Left lung (tissue), 14 donors: ENCODE measurements at places on chromosomes 13 and 19.

DNA sequence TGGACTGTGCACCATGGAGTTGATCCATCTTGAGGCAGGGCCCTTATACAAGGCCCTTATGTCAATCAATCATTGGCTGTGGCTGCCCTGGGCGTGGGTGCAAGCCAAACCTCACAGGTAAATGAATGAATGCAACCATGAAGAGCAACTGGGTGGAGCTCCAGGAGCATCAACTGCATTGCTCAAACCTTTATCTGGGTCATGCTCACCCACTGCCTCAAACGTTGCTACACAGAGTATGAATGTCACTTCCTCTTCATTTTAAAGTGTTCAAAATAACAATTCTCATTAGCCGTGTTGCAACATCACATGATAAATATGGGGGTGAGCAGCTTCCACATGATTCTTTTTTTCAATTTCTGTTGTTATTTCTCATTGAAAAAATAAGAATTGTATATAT is 6.4 kb upstream of the ZNF333 start:
- H3K4me1 ChIP-seq, result no peaks in the 10 kb centered on the region
- no peaks in the 10 kb centered on the region for H3K27me3 ChIP-seq
- no peaks in the 10 kb centered on the region for H3K36me3 ChIP-seq
- no peak for DNase-seq
- peak overlapping the region; percentile 69 for H3K27ac ChIP-seq
- H3K4me3 ChIP-seq, result no peak overlapping the region

GRCh38 chr19:9146882-9147281 is 6.7 kb downstream of the ZNF317 start:
- peaks cover 1% of the 10 kb centered on the region for H3K4me1 ChIP-seq
- H3K4me3 ChIP-seq, result no peak overlapping the region
- DNase-seq, result no peak
- H3K27ac ChIP-seq, result no peak overlapping the region
- H3K27me3 ChIP-seq, result no peaks in the 10 kb centered on the region
- no peaks in the 10 kb centered on the region for H3K36me3 ChIP-seq

- no peaks in the 10 kb centered on the region for H3K36me3 ChIP-seq
- no peak for DNase-seq
- H3K27ac ChIP-seq, result no peak overlapping the region
Measured at GRCh38 chr13:77492982-77493381, 42.5 kb upstream of the SCEL start.

DNA sequence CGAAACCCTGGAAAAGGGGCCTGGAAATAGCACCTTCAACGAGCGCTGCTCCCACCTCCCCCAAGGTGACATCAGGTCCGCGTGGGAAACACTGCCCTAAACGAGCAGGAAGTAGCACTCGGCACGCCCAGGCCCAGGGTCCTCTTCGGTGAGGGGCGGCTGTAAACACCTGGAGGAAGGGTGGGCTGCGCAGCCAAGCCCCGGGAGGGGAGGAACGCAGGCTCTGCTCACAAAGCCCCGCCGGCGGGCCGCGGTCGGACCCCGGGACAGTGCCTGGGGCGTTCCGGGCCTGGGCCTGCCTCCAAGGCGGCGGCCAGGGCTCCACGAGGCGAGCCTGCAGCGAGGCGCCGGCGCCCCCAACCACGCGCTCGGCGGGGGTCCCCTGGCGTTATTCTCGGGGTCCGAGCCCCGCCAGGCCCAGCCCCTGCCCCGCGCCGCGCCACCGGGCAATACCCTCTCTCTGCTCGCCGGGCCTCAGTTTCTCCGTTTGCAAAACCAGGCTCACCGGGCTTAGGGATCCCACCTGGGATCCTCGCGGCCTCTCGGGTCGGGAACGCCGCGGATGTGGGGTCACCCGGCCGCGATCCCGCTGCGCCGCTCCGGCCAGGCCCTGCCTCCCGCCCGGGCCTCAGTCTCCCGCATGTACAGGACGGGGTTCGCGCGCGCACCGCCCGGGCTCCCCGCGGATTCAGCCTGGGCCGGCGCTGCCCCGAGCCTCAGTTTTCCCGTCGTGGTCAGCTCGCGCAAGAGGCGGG is 630 bp downstream of the RNF126 start:
- no peaks in the 10 kb centered on the region for H3K27me3 ChIP-seq
- peak overlapping the region; percentile 99 for H3K4me3 ChIP-seq
- peaks cover 70% of the 10 kb centered on the region for H3K4me1 ChIP-seq
- H3K27ac ChIP-seq, result peak overlapping the region; percentile 92

GRCh38 chr13:110499621-110500281 is 61.8 kb downstream of the RAB20 start:
- H3K4me1 ChIP-seq, result no peaks in the 10 kb centered on the region
- no peak overlapping the region for H3K4me3 ChIP-seq
- DNase-seq, result no peak
- H3K36me3 ChIP-seq, result peaks cover 90% of the 10 kb centered on the region
- H3K27me3 ChIP-seq, result no peaks in the 10 kb centered on the region

- H3K4me3 ChIP-seq, result no peak overlapping the region
- H3K27me3 ChIP-seq, result no peaks in the 10 kb centered on the region
- peaks cover 32% of the 10 kb centered on the region for H3K4me1 ChIP-seq
- no peak for DNase-seq
- H3K36me3 ChIP-seq, result no peaks in the 10 kb centered on the region
Measured at GRCh38 chr13:98966019-98966418, 11.8 kb downstream of the DOCK9 start.

DNA sequence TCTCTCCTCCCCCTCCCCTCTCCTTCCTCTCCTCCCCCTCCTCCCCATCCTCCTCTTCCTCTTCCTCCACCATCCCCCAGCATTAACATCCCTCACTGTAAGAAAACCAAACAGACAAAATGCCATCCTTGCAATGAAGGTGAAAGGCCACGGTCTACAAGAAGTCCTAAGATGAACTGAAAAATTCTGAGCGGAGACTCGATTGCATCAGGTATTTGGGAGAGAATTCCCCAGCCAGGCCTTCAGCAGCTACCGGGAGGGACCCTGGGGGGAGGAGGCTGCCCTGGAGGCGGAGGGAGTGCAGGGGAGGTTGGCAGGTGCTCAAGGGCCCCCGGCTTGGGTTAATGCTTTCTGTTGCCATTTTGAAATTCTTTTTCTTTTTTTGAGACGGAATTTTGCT is 10.1 kb upstream of the TIMM44 start:
- no peak overlapping the region for H3K27ac ChIP-seq
- H3K4me1 ChIP-seq, result no peaks in the 10 kb centered on the region
- H3K36me3 ChIP-seq, result peaks cover 11% of the 10 kb centered on the region
- no peaks in the 10 kb centered on the region for H3K27me3 ChIP-seq
- no peak for DNase-seq
- no peak overlapping the region for H3K4me3 ChIP-seq

- H3K4me1 ChIP-seq, result no peaks in the 10 kb centered on the region
- DNase-seq, result no peak
- no peaks in the 10 kb centered on the region for H3K27me3 ChIP-seq
- no peak overlapping the region for H3K4me3 ChIP-seq
Measured at GRCh38 chr13:96314974-96315373, 225.1 kb downstream of the HS6ST3 start.

DNA sequence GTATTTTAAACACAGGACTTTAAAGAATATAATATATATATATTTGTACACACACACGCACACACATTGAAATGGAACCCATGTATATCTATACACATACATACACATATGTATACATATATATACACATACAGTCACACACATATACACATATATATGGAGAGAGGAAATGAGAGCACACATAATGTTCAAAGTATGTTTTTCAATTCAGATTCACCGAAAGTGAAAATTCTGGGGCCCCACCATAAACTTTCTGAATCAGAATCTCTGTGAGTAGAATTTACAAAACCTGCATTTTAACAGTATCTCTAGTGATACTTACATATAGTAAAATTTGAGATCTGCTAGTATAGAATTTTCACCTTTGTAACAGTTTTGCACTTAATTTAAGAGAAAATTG is 60.4 kb upstream of the OBI1 start:
- DNase-seq, result no peak
- no peaks in the 10 kb centered on the region for H3K27me3 ChIP-seq
- H3K4me1 ChIP-seq, result no peaks in the 10 kb centered on the region
- H3K36me3 ChIP-seq, result no peaks in the 10 kb centered on the region

GRCh38 chr19:5676772-5677105 is 3.6 kb downstream of the MICOS13 start:
- H3K27ac ChIP-seq, result no peak overlapping the region
- H3K4me3 ChIP-seq, result no peak overlapping the region
- peaks cover 17% of the 10 kb centered on the region for H3K4me1 ChIP-seq
- no peaks in the 10 kb centered on the region for H3K36me3 ChIP-seq

DNA sequence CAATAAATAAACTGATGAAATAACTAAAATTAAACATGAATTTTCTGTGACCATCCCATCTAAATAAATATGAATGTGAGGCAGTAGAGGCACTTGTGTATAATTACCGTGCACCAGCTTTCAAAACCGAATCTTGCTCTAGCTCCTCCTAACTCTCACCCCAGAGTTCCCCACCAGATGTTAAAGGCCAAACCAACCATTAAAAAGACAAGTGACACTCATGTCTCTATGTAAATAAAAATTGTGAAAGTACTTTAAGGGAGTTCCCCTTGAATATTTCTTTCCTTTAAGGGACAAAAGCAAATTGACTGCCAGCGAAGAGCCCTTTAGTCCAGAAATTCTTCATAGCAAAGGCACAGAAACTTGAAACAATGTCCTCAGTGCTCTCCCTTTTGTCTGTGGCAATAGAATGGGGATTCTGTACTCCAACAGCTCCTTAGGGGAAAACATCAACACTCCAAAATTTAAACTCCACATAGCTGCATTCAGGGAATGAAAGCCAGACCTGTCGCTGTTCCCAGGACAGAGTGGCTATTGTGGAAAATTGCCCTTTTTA is 101.7 kb upstream of the SOX21 start:
- H3K36me3 ChIP-seq, result no peaks in the 10 kb centered on the region
- H3K27ac ChIP-seq, result no peak overlapping the region
- H3K4me1 ChIP-seq, result no peaks in the 10 kb centered on the region
- no peak overlapping the region for H3K4me3 ChIP-seq

- DNase-seq, result no peak
- peaks cover 90% of the 10 kb centered on the region for H3K36me3 ChIP-seq
- H3K4me1 ChIP-seq, result peaks cover 1% of the 10 kb centered on the region
- H3K27ac ChIP-seq, result no peak overlapping the region
Measured at GRCh38 chr19:17209126-17210036, 5.8 kb upstream of the USE1 start.

- H3K4me1 ChIP-seq, result peaks cover 50% of the 10 kb centered on the region
- no peak for DNase-seq
- H3K36me3 ChIP-seq, result no peaks in the 10 kb centered on the region
- no peaks in the 10 kb centered on the region for H3K27me3 ChIP-seq
Measured at GRCh38 chr19:18306888-18307260, 16.0 kb downstream of the LSM4 start.

DNA sequence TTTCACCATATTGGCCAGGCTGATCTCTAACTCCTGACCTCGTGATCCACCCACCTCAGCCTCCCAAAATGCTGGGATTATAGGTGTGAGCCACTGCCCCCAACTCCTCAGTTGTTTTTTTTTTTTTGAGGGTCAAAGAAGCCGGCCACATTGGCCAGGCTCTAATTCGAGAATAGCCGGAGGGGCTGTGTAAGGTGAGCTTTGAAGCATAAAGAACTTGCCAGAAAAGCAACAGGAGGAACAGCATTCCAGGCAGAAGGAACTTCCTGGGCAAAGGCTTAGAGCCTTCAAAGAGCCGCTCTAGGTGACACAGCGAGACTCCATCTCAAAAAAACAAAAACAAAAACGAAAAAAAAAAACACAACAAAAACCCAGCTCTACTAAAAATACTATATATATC is 1.2 kb upstream of the BABAM1 start:
- peaks cover 6% of the 10 kb centered on the region for H3K4me1 ChIP-seq
- DNase-seq, result no peak
- peak overlapping the region; percentile 77 for H3K27ac ChIP-seq
- no peaks in the 10 kb centered on the region for H3K27me3 ChIP-seq

GRCh38 chr13:60627071-60627686 is 230.2 kb downstream of the TDRD3 start:
- H3K27me3 ChIP-seq, result no peaks in the 10 kb centered on the region
- H3K36me3 ChIP-seq, result no peaks in the 10 kb centered on the region
- DNase-seq, result no peak
- no peak overlapping the region for H3K27ac ChIP-seq
- H3K4me3 ChIP-seq, result no peak overlapping the region
- no peaks in the 10 kb centered on the region for H3K4me1 ChIP-seq

DNA sequence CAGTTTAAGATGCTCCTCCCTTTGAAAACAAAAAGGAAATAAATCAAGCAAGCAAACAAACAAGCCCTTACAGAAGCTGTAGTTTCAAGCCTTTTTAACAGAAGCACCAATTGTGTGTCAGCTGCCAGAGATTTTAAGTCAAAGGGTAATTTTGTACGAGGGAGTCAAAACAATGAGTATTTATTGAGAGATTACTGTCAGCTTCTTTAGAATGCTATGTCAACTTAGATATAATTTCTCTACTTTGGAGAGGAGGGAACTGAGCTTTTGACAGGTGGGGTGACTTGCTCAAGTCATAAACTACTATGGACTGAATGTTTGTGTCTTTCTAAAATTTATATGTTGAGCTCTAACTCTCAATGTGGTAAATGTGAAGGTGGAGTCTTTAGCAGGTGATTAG is 10.5 kb upstream of the CBY2 start:
- peaks cover 4% of the 10 kb centered on the region for H3K4me1 ChIP-seq
- no peak for DNase-seq
- no peaks in the 10 kb centered on the region for H3K36me3 ChIP-seq
- no peaks in the 10 kb centered on the region for H3K27me3 ChIP-seq
- no peak overlapping the region for H3K4me3 ChIP-seq

DNA sequence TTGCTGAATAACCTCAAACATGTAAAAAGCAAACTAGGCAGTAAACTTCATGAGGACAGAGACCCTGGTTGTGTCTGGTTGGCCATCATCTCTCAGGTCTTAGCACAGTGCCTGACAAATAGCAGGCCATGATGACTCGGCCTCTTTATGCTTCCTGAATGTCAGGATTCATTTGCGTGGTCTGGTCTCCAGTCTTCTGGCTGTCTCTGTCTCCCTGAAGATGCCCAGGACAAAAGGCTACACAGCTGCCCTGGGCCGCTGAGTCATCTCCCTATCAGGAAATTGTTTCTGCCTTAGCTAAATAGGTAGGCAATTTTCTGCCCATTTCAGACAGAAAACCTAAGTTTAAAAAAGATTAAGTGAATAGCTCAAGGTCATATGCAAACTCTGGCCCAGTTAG is 84.1 kb upstream of the FNDC3A start:
- H3K4me3 ChIP-seq, result no peak overlapping the region
- DNase-seq, result no peak
- no peaks in the 10 kb centered on the region for H3K36me3 ChIP-seq
- H3K27me3 ChIP-seq, result no peaks in the 10 kb centered on the region

GRCh38 chr19:447816-448560 is 12.8 kb downstream of the SHC2 start:
- H3K27me3 ChIP-seq, result peaks cover 7% of the 10 kb centered on the region
- H3K27ac ChIP-seq, result peak overlapping the region; percentile 41
- no peaks in the 10 kb centered on the region for H3K4me1 ChIP-seq
- DNase-seq, result peak; percentile 67
- no peak overlapping the region for H3K4me3 ChIP-seq
